ENCODE measurements at places on chromosomes 12 and 14.
A peak's percentile ranks its signal among the peaks of the same experiment; 100 is the strongest.

GRCh38 chr14:53888535-53889386 lies 67.9 kb downstream of the BMP4 start:
- H3K27ac ChIP-seq, result no peak overlapping the region
- H3K27me3 ChIP-seq, result no peaks in the 10 kb centered on the region
- H3K4me1 ChIP-seq, result no peaks in the 10 kb centered on the region
- H3K36me3 ChIP-seq, result no peaks in the 10 kb centered on the region
- DNase-seq, result no peak

- H3K4me1 ChIP-seq, result peaks cover 36% of the 10 kb centered on the region
- peak; percentile 60 for DNase-seq
- H3K4me3 ChIP-seq, result peak overlapping the region; percentile 47
- no peaks in the 10 kb centered on the region for H3K27me3 ChIP-seq
These were observed 3.3 kb upstream of the POP5 start for GRCh38 chr12:120584343-120585149.

DNA sequence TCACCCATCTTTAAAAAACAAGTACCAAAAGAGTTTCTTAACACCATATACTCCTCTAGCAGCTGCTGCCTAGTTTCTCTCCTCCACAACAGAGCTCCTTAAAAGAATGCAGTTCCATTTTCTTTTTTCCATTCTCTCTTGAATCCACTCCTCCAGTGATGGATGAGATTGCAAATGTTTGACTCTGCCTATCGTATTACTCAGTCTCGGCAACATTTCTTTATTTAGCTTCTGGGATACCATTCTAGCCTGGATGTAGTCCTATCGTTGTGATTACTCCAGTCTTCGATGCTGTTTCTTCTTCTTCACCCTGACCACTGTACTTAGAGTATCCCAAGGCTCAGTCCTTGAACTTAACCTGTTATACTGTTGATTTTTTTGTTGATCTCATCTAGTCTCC lies 30.8 kb downstream of the CAND1 start:
- H3K27me3 ChIP-seq, result no peaks in the 10 kb centered on the region
- no peak overlapping the region for H3K4me3 ChIP-seq
- no peak overlapping the region for H3K27ac ChIP-seq
- no peaks in the 10 kb centered on the region for H3K4me1 ChIP-seq
- no peak for DNase-seq
- no peaks in the 10 kb centered on the region for H3K36me3 ChIP-seq

DNA sequence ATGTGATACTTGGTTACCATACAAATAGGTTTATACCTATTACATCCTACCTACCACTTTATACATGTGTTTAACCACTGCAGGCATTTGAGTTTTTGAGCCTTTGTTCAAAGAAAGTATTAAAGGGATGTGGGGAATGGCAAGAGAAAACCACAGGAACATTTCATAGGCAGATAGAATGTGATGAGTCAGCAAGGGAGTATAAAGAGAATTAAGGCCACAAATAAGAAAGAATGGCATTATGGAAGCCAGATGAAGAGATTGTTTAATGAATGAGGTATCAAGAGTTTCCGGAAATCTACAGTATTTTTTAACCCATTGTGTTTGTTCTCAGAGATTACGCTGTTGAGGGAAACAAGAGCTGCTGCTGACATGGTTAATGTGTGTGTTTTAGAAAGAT lies 66.9 kb downstream of the METTL25 start:
- no peaks in the 10 kb centered on the region for H3K27me3 ChIP-seq
- DNase-seq, result no peak
- H3K4me3 ChIP-seq, result no peak overlapping the region
- H3K36me3 ChIP-seq, result no peaks in the 10 kb centered on the region
- H3K4me1 ChIP-seq, result no peaks in the 10 kb centered on the region

- H3K27me3 ChIP-seq, result no peaks in the 10 kb centered on the region
- H3K4me1 ChIP-seq, result no peaks in the 10 kb centered on the region
- no peak for DNase-seq
- H3K4me3 ChIP-seq, result no peak overlapping the region
- no peak overlapping the region for H3K27ac ChIP-seq
These were observed 858.2 kb downstream of the VRK1 start for GRCh38 chr14:97655169-97655948.

- DNase-seq, result no peak
- H3K4me3 ChIP-seq, result no peak overlapping the region
- no peaks in the 10 kb centered on the region for H3K27me3 ChIP-seq
These were observed 84.2 kb downstream of the EFCAB11 start for GRCh38 chr14:89870316-89870715.

DNA sequence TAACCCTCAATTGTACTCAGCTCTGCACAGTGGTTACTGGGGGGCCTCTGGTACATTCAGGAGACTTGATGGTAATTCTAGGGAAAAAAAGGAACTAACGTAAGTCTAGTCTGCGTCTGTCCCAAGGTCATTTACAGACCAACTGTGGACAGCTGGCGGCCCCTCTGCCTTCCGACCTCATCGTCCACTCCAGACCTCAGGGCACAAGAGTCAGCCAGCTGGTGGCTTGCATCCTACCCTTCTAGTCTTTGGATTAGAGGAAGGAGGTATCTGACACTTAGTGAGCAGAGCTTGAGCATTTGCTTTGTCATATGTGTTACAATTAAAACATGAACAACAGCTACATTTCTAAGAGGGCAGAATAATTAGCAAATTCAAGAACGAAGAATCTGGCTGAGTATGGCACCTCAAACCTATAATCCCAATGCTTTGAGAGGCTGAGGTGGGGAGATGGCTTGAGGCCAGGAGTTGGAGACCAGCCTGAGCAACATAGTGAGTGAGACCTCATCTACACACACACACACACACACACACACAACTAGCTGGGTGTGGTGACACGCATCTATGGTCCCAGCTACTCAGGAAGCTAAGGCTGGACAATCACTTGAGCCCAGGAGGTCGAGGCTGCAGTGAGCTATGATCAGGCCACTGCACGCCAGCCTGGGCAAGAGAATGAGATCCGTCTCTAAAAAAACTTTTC lies 36.5 kb downstream of the SSH1 start:
- H3K36me3 ChIP-seq, result no peaks in the 10 kb centered on the region
- peaks cover 53% of the 10 kb centered on the region for H3K4me1 ChIP-seq
- no peak for DNase-seq
- H3K4me3 ChIP-seq, result no peak overlapping the region

DNA sequence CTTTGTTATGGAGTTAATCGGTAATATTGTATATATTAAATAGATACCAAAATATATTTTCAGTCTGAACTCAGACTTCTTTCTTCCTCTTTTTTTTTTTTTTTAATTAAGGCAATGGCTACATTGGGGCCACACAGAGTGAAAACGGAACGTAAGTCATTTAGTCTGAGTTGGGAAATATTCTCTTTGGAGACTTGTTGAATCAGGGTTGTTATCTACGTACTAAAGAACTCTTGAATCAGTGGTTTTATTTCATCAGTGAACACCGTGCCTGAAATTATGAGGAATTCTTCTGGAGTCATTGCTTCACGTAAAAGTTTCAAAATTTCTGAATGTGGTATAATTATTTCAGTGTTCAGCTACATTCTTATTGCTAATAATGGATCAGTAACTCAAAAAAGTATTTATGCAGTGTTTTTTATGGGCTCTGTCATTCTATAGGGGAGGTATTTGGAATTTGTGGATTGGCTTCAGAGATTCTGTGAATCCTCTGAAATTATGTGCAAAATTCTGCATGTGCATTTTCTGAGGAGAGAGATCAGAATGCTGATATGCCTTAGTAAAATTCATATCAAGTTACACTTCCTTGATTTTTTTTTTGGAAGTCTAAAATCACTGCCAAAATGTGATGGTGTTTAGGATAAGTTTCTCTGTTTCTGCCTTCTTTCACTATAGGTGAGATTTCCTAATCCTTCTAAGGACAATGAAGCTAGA lies 39.6 kb downstream of the BRMS1L start:
- H3K27ac ChIP-seq, result no peak overlapping the region
- H3K4me1 ChIP-seq, result no peaks in the 10 kb centered on the region
- no peak overlapping the region for H3K4me3 ChIP-seq
- no peaks in the 10 kb centered on the region for H3K27me3 ChIP-seq
- H3K36me3 ChIP-seq, result no peaks in the 10 kb centered on the region

- no peak for DNase-seq
- no peaks in the 10 kb centered on the region for H3K36me3 ChIP-seq
- no peaks in the 10 kb centered on the region for H3K4me1 ChIP-seq
These were observed 424.2 kb downstream of the SLC16A7 start for GRCh38 chr12:60020068-60020467.

DNA sequence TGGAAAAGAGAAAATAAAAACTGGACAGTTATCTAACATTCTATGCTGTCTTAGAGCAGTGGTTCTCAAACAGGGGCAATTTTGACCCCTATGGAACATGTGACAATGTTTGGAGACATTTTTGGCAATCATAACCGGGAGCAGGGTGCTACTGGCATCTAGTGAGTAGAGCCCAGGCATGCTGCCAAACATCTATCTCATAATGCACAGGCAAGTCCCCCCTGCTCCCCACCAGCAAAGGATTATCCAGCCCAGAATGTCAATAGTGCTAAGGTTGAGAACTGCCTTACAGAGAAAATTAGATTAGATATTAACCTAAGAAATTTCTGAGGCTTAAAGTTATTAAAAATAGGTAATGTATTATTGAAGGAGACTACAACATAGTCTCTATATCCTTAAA lies 22.9 kb upstream of the CATSPERB start:
- H3K36me3 ChIP-seq, result no peaks in the 10 kb centered on the region
- no peak for DNase-seq
- no peak overlapping the region for H3K4me3 ChIP-seq
- H3K27me3 ChIP-seq, result no peaks in the 10 kb centered on the region
- peaks cover 2% of the 10 kb centered on the region for H3K4me1 ChIP-seq
- H3K27ac ChIP-seq, result no peak overlapping the region

DNA sequence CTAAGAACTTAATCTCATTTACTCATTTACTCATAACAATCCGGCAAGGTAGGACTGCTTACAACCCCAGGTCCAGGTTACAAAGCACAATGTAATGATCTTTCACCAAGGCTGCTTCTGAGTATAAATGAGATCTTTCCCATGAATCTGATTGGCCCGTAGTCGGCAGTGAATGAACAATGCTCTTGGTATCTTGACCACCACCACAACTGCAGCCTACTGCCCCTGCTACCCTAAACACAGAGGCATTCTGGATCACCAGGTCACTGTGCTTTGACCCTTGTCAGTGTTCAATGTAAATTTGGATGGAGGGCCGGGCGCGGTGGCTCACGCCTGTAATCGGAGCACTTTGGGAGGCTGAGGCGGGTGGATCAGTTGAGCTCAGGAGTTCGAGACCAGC lies 15.9 kb downstream of the FAM181A start:
- no peaks in the 10 kb centered on the region for H3K4me1 ChIP-seq
- no peaks in the 10 kb centered on the region for H3K36me3 ChIP-seq
- H3K4me3 ChIP-seq, result no peak overlapping the region
- H3K27ac ChIP-seq, result no peak overlapping the region
- no peaks in the 10 kb centered on the region for H3K27me3 ChIP-seq
